CD4-positive, alpha-beta T cell treated with Interleukin-2 at 100 ng/mL for 4 hours (primary cell): ENCODE measurements at places on chromosomes 2 and 18.

DNA sequence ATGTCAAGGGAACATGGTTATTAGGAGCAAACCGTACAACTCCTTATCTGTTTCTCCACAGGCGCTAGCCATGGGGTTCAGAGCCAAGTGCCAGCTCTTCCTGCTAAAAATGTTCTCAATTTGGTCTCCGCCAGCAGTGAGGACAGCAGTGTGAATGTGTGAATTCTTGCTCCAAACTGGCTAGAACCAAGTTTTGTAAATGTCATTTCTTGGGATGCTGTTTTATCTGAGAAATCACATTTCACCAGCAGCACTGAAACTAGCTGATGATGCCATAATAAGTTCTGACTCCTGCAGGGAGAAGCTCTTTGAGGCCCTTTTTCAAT lies 140.6 kb upstream of the LGALSL start:
- no peak for DNase-seq

DNA sequence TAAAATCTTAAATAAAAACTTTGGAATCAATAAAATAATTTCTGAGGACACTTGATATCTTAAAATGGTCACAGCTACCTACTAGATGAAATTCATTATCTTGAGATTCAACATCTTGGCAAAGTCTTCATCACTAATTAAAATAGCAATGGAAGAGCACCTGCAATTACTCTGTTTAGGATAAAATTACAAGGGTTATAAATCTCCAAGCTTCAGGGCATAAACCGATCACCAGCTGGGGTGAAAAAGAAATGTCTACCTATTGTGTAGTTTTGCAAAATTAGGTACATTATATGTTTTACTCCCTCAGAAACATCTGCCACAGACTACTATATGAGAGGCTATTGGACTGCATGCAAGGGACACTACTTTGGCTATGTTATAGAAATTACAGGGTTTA lies 327.1 kb downstream of the CCDC178 start:
- DNase-seq, result no peak

GRCh38 chr2:21280793-21281192 lies 157.0 kb downstream of the TDRD15 start:
- no peak for DNase-seq

- DNase-seq, result no peak
Measured at GRCh38 chr2:204129591-204130294, 193.2 kb downstream of the ICOS start.

GRCh38 chr2:146123256-146123655 lies 1603.3 kb upstream of the ZEB2 start:
- no peak for DNase-seq

GRCh38 chr2:53708988-53709387 lies 58.6 kb upstream of the CHAC2 start:
- no peak for DNase-seq
